Stimulated activated CD4-positive, alpha-beta T cell treated with anti-CD3 and anti-CD28 coated beads, Interleukin-4, amount 100 ng/mL, for 1 hour (primary cell): ENCODE measurements at places on chromosomes 16 and 17.
A peak's percentile ranks its signal among the peaks of the same experiment; 100 is the strongest.

GRCh38 chr17:39401412-39402243 lies at the start of gene FBXL20:
TSS of gene FBXL20 (minus strand) at chr17:39401626. CDS start at chr17:39401402, 224 bp downstream.
- peak; percentile 95 for DNase-seq

DNA sequence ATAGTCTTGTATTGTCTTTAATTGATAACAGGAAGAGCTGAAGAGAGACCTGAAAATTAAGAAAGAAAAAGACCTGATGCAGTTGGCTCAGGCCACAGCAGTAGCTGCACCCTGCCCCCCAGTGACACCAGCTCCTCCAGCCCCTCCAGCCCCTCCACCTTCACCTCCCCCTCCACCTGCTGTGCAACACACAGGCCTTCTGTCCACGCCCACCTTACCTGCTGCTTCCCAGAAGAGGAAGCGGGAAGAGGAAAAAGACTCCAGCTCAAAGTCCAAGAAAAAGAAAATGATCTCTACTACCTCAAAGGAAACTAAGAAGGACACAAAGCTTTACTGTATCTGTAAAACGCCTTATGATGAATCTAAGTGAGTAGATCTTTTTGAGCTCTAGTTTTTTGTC lies 36.8 kb downstream of the C17orf58 start:
- DNase-seq: no peak

- no peak for DNase-seq
Observed at GRCh38 chr17:74082886-74083285, 120.6 kb upstream of the RPL38 start.

- DNase-seq: peak; percentile 36
Observed at GRCh38 chr16:53509906-53510703, 7.1 kb upstream of the AKTIP start.

GRCh38 chr16:55624696-55625095 lies 31.1 kb upstream of the SLC6A2 start:
- DNase-seq: no peak

- no peak for DNase-seq
Observed at GRCh38 chr16:77308163-77308561, 109.0 kb downstream of the SYCE1L start.

DNA sequence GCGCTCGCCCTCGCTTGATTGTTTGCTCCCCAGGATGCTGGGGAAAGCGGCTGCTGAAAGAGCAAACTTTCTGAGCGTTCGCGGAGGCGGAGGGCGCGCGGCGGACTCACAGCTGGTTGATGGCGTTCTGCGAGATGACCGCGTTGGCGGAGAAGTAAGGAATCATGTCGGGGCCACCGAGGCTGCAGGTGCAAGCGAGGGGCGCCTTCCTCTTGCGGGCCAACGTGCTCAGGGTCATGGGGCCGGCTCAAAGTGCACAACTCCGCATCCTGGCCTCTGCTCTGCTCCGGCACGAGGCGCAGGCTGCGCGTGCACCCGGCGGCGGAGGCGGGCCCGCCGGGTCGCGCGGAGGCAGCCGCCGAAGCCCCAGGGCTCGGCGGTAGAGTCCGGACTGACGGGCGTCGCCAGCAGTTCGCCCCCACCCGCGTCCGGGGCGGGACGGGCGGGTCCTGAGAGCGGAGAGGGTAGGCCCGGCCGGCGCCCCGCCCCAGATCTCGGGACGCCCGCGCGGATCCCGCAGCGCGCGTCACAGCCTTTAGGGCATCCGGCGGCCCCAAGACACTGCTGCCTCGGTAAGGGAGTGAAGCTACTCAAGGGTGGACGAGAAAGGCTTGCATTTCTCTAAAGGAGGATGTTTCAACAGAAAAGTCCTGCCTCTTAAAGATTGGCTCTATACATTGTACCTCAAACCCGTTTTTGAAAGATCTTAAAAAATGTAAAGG lies 138.5 kb upstream of the CORO6 start:
- peak; percentile 91 for DNase-seq

DNA sequence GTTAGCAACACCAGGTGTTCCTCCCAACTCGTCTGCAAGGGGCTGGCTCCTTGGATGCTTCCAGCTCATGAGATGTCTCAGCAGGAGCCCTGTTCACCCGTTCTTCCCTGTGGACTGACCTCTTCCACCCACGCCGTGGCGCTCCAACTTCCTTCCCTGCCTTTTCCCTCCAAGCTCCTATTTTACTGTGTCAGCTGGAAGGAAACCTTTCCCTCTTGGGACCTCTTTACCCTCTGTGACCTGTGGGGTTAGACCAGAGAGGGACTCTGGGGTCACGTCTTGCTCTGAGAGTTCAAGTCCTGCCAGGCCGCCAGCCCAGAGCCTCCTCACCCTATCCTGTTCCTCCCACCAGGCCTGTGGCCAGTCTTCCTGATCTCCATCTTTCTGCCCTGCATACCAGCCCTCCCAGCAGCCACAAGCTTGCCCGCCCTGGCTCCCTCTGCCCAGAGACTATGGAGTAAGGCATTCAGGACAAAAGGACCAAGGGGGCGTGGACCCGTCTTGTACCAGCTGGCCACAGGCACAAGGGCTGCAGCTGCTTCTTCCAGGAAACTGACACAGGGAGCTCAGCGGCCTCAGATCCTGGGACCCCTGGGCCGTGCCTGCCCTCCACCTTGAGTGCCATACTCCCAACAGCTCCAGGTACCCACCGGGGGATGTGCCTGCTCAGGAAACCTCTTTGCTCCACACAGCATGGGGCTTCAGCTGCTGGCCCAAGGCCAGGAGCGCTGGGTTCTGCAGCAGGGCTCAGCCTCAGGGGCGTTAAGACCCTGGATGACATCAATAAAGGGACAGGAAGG lies 3.0 kb downstream of the PAQR4 start:
- no peak for DNase-seq

DNA sequence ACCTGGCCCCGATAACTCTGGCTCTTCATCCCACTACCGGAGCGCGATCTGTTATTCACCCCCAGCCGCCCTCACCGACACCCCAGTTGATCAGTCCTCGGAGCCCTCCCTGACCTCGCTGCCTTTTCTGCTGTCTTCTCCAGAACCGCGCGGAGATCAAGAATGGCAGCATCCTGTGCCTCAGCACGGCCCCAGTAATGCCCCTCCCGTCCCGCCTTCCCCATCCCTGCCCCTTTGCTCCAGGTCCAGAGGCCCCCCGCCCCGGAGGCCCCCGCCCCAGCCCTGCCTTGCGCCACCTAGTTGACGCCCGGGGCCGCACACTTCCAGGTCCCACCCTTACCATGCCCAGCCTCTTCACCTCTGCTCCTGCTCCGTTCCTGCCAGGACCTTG lies 872 bp downstream of the ELMO3 start:
- no peak for DNase-seq

- DNase-seq: no peak
Observed at GRCh38 chr17:32553168-32553567, 66.4 kb downstream of the CDK5R1 start.

- DNase-seq: peak; percentile 15
Observed at GRCh38 chr16:70476272-70477020, 22.1 kb downstream of the FCSK start.

DNA sequence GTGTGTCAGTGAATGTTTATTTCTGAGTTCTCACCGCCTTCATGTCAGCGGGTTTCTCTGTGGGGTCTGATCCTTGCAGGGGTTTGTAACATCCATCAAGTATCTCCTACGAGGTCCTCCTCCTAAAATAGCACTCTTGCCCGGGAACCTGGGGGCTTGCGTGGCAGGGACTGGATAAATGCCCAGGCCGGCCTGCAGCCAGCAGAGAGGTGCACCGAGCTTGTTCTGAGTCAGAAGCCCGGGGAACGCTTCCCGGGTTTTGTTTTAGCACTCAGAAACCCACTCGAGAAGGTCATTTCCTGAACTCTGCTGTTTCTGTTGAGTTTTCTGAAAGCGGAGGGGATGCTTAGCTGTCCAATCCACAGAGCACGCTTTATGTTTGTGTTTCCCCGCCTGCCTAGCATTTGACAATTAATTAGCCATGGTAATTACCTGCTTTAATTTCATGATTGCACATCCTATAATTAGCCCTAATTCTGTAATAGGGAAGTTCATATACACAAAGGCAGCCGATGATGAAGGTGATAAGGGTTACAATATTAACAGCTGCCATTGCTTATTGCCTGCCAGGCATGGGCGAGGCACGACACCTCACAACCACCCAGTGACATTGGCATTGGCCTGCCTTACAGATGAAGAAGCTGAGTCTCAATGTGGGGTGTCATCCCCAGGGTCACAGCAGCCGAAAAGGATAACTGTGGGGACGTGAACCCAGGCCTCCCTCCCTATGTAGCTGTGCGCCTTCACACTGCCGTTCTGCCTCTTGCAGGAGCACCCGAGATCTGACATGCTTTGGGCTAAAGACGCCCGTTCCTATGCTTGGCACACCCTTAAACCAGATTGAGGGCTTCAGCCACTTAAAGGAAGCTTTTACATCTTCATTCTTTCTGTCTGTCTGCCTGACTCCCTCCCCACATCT lies 333.1 kb downstream of the CPPED1 start:
- DNase-seq: no peak

DNA sequence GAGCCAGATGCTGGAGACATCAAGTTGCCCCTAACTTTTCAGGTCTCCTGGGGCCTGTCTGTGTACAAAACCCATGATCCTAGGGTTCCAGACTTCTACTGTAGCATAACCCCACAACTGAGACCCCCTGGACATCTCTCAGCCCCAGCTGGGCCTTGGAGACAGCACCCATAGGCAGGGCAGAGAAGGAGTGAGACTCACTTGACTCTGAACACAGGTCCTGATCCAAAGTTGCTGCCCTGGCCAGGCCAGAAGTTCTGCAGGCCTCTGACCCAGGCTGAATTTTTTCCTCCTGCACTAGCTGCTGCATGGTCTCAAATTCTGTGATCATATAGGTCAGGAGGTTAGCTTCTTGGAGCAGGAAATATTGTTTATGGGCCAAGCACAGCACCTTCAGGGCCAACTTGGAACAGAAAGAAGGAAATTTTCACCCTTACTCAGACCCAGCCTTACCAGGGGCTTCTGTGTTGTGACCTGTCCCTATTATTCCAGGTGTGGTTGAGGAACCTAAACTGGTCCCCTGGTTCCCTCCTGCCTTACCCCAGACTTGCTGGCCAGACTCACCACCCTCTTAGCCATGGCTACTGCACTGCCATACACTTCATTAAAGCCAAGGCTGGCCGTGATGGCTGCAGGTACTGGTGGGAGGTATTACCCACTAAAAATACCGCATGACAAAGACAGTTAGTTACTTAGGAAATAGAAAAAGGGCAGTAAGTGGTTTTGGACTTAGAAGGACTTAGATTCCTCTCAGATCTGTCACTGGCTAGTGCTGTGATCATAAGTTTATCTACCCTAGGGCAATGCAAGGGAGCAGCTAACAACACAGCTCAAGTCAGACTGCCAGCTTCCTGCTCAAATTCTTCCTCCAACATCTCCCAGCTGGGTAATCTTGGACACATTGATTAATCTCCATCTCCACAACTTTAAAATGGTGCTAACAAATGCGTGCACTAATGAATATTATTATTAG lies 2180.1 kb downstream of the TP53TG3F start:
- DNase-seq: no peak

DNA sequence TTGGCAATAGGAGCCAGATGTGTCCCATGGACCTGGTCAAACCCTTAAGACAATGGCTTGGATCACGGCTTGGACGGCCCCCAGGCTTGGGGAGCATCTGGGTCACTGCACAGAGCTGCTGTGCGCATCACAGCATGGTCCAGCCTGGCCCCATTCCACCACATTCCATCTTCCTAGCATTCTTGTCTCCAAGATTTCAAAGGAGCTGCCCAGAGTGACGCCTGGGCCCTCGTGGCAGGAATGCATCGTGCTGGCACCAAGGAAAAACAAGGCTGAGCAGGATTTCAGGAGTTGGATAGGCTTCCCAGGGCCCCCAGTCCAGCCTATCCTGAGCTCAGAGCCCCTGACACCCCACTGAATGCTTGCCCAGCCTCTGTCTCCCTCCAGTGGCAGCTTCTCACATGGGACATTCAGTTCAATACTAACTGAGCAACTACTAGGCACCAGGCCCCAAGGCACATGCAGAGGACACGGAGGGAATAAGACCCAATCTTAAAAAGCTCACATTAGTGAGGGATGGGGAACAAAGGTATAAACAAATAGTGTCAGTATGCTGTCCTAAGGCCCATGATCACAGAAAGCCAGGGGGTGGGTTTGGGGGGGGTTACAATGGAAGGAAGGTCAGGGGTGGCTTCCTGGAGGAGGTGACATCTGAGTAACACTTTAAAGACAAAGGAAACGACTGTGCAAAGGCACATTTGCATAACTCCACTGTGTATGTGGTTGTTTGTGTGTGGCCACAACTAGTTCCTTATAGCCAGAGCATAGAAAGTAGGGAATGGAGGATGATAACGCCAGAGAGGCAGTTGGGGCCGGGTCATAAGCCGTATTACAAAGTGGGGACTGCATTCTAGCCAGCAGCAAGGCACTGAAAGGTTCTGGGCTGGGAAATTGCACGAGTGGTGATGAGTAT lies 34.1 kb downstream of the TK2 start:
- DNase-seq: no peak

DNA sequence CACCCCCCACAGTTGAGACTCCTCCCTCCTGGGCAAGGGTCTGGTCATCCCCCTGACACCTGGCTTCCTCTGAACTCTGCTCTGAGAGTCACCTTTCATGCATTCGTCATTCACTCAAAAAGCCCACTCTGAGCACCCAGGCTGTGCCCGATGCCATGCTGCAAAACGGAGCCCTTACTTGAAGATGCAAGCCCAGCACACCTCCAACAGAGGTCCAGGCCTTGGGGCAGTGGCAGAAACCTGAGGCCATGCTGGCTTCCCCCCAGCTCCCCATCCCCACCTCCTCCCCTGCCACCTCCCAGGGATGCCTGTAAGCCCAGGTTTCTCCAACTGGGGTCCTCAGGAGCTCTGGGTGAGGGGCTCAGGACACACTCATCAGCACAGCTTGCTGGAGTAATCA lies 67.7 kb upstream of the TNRC6C start:
- DNase-seq: no peak

DNA sequence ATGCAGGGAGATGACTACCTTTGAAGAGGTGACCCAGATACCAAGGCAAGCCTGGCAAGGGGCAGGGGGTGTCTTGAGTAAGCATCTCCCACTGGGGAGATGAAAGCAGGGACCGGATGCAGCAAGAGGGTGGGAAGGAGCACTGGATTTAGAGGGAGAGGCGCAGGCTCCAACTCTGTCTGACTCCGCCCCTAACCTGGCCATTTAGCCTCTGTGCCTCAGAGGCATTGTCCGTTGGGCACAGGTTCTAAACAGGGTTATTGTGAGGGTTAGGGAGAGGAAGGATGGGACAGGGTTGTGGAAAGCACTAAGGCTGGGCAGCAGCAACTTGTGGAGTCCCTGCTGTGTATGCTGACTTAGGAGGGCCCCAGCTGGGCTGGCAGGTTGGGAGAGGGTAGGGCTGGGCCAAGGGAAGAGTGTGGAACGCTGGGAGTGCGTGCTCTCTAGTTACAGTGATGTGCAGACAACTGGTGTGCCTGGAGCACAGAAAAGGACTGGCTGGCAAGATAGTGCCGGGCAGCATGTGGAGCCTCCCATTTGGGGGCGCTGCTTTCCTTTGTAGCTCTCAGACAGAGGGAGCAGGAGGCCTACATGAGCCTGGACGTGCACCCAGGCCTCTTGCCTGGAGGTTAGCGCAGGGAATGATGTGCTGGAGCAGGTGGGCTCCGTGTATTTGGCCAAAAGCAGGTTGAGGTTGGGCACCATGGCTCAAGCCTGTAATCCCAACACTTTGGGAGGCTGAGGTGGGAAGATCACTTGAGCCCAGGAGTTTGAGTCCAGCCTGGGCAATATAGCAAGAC lies 26.2 kb downstream of the TBX2 start:
- DNase-seq: no peak
